ENCODE measurements at places on chromosomes 16 and 17. TPM values are rescaled to one million over a fixed set of nuclear protein-coding genes. Genes with fewer than 3 reads are reported as not detected.

DNA sequence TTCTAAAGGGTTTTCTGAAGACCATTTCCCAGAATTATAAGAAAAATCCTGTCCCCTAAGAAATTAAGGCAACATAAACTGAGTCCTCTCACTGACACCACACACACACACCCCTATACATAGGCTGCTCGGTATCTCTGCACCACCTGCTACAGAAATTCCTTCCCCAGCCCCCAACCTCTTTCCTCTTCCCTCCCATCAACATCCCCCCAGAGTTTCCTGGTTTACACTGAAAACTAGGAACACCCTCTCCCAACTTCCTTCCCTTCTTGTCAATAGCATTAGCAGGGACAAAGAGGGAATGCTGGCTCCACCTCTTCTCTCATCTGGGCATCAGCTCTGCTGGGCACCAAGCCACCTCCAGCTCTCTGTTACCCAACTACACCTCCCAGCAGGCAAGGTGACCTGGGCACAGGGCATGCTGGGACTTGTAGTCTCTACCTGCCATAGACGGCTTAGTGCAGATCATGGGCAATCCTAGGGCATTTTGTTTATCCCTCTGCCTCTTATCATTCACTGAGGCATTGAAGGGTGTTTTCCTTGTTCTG is 15.7 kb downstream of the CAVIN1 start:
- DNase-seq: peak; percentile 78

DNA sequence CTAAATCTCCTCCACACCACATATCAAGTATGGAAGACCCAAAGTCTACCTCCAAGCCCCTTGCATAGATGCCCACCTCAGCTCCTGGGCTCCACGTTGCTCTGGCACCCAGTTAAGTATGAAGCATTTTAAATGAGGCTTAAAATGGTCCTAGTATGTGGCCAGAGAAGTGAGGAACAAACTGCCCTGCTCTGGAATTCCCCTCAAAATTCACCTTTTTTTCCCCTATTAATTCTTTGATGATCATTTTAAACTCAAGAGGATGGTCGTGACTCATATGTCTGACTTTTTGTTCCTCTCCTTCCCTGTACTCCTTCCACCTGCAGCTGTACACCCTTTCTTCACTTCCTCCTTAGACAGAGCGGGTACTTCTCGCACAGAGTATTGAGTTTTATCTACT is 234.5 kb upstream of the MYOCD start:
- no peak for DNase-seq

DNA sequence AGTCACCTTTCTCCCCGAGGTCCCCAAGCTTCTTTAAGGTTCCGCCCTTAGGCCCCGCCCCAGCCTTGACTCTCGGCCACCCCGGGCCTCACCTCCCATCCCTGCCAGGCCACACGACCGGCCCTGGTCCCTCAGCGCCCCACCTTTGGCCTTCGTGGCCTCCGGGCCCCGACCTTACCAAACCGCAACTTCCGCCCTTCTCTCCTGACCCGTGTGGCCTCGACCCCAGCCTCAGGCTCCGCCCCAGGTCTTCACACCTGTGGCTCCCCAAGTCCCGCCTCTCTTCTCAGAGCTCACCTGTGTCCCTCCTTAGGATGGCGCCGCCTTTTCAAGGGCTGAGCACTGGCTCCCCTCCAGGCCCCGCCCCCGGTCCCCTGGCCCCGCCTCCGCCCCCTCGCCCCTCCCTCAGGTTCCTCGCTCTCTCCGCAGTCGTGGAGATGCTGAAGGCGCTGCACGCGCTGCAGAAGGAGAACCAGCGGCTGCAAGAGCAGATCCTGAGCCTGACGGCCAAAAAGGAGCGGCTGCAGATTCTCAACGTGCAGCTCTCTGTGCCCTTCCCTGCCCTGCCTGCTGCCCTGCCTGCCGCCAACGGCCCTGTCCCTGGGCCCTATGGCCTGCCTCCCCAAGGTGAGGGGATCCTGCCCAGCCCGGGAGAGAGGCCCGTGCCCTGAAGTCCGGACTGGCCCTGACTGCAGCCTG is 10.0 kb upstream of the CISD3 start:
- no peak for DNase-seq

GRCh38 chr16:8677481-8677880 is 3.1 kb downstream of the ABAT start:
- no peak for DNase-seq

TMC5 gene
- polyA plus RNA-seq: not detected

SLC7A5 gene
- polyA plus RNA-seq: 3.5 TPM
